ENCODE measurements at places on chromosomes 16 and 17. TPM values are rescaled to one million over a fixed set of nuclear protein-coding genes. Genes with fewer than 3 reads are reported as not detected.

BCL6B gene
- 32.8 TPM for total RNA-seq

ABCC6 gene
- total RNA-seq, result not detected

TMEM92 gene
- total RNA-seq, result 0.91 TPM

GRAP gene
- total RNA-seq, result 17.9 TPM

KCNH6 gene
- total RNA-seq, result not detected

MRC2 gene
- 30.7 TPM for total RNA-seq

AIPL1 gene
- total RNA-seq, result not detected

TBX4 gene
- total RNA-seq, result not detected

TBC1D3E gene
- total RNA-seq, result not detected

GRCh38 chr17:1050246-1050995 lies 53.5 kb downstream of the TIMM22 start:
- no peaks in the 10 kb centered on the region for H3K36me3 ChIP-seq
- H3K27ac ChIP-seq, result no peak overlapping the region

DNA sequence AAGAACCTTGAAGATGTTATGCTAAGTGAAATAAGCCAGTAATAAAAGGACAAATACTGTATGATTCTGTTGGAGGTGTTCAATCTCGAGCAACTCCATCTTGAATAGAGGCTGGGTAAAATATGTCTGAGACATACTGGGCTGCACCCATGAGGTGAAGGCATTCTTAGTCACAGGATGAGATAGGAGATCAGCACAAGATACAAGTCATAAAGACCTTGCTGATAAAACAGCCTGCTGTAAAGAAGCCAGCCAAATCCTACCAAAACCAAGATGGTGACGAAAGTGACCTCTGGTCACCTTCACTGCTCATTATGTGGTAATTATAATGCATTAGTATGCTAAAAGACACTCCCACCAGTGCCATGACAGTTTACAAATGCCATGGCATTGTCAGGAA lies 98.1 kb downstream of the RGS9 start:
- no peak for DNase-seq
- H3K27ac ChIP-seq, result no peak overlapping the region
- no peaks in the 10 kb centered on the region for H3K27me3 ChIP-seq
- H3K4me3 ChIP-seq, result no peak overlapping the region
- no peaks in the 10 kb centered on the region for H3K36me3 ChIP-seq
- no peaks in the 10 kb centered on the region for H3K4me1 ChIP-seq

DNA sequence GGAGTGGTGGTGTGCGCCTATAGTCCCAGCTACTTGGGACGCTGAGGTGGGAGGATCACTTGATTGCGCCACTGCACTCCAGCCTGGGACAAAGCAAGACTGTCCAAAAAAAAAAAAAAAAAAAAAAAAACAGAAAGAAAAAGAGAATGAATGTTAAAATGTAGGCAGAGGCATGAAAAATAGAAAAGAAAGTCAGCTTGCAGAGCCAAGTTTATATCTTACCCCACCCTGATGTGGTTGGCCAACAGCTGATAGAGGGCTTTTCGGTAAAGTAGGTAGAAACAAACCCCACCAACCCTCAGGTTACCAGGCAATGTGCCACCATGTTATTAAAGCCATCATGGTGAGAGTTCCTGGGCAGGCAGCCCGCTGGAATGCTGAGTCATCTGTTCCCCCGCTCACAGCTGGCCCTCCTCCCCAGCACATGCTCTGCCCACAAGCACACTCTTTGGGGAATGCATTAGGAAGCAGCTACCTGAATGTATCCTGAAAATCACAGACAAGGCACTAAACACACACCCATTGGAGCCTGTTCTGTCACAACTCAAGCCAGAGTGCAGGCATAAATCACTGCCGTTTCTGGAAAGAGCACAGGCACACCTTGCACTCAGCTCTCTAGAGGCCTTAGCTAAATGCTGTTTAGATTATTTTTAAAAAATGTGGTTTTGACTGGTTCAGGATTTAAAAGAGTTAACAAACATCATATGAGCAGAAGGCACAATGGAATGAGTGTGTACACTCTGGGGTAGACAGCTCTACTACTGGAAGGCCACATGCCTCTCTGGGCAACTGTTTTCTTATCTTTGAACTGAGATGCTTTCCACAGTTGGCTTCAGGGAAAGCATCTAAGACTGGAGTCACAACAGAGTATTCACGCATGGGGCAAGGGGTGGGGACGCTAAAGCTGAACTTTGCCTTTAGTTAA lies 128.5 kb downstream of the PARN start:
- H3K36me3 ChIP-seq, result no peaks in the 10 kb centered on the region
- H3K4me3 ChIP-seq, result no peak overlapping the region
- H3K4me1 ChIP-seq, result peaks cover 3% of the 10 kb centered on the region
- no peaks in the 10 kb centered on the region for H3K27me3 ChIP-seq
- peak; percentile 91 for DNase-seq
- H3K27ac ChIP-seq, result peak overlapping the region; percentile 62

- H3K4me1 ChIP-seq, result no peaks in the 10 kb centered on the region
- no peaks in the 10 kb centered on the region for H3K36me3 ChIP-seq
Observed at GRCh38 chr16:68596266-68596665, 48.8 kb upstream of the CDH3 start.

DNA sequence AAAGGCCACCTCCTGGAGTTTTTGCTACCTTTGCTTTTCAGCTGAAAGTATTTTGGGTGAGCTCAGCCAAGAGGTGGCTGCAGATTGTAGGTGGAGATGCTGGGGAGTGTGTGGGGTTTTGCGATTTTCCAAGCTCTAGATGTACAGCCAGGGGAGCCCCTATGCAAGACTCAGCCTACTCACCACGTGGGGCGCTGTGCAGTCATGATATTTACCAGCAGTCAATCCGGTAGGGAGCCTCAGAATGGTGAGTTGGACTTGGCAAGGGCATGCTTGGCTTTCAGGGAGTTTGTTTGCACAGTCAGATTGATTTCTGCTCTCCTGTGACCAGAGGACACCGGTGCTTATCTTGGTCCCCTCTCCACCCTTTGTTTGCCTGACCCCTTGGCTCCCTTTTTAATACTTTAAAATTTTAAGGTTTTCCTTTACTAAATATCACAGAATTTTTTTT lies 175.3 kb downstream of the UTP18 start:
- no peaks in the 10 kb centered on the region for H3K4me1 ChIP-seq
- no peaks in the 10 kb centered on the region for H3K36me3 ChIP-seq
- no peaks in the 10 kb centered on the region for H3K27me3 ChIP-seq
- no peak overlapping the region for H3K27ac ChIP-seq
- no peak for DNase-seq
- no peak overlapping the region for H3K4me3 ChIP-seq

DNA sequence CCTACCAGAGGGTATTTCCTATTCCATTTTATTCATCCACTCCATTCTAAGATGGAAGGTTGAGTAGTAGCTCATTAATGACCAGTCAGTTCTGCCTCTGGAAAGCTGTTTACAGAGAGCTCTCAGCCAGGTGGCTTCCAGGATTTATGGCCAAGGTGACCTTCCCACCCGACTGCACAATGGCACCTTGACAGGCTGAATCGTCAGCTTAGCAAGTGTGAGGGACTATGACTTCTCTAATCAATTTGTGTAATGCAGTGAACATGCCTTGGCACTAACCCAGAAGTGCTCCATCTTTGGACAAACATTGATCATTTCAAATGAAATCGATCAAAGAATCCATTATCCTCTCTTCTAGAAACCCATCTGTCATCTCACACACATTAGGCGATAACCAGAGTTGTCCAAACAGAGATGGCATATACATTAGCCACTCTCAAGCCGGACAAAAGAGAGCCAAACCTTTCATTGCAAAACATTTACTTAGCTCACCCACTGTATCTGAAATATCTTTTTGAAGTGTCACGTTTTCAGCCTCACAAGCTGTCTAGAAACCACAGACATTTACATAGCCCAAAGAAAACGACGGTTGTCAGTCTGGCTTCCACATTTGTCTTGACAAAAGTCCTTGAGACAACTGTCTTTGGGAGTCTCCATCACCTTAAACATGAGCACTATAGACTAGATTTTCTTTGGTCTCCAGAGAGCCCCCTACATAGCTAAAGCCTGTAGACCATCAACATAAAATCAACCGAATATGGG lies 35.6 kb downstream of the CLEC3A start:
- no peaks in the 10 kb centered on the region for H3K4me1 ChIP-seq
- no peak overlapping the region for H3K27ac ChIP-seq
- no peaks in the 10 kb centered on the region for H3K36me3 ChIP-seq
- no peak for DNase-seq
- no peaks in the 10 kb centered on the region for H3K27me3 ChIP-seq

DNA sequence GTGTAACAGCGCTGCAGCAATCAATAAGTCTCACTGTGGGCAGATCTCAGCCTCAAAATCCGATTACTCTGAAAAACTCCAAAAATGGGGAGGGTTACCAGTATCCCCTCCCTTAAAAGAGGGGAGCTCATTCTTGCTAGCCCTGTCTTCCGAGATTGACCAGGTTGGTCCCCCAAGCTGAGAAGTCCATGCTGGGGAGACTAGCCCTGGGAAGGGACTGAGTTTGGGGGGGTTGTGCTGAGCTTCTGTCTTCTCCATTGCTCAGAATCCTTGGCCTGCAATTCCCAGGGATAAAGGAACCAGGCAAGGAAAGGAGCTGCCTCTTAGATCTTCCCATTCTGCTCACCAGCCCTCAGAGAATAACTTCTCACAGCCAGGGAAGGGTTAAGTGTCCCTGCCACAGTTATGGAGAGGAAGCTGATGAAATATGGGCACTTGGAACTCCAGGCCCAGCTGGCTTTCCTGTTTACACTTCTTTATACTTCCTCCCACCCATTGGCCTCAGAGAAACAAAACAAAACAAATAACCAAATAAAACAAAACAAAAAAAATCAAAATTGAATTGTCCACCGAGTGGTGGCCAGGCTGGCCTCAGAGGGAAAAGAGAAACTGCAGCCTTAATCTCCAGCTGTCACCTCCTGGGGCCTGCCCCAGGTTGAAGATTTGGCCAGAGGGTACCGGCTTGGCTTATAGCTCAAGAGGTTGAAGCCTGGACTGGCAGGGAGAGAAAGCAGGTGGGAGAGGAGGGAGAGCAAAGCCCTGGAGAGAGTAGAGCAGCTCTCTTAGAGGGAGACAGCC lies 2.6 kb downstream of the HOXB3 start:
- H3K27me3 ChIP-seq, result peaks cover 43% of the 10 kb centered on the region
- H3K4me1 ChIP-seq, result no peaks in the 10 kb centered on the region
- no peak for DNase-seq
- H3K36me3 ChIP-seq, result no peaks in the 10 kb centered on the region

- no peak for DNase-seq
- H3K27me3 ChIP-seq, result no peaks in the 10 kb centered on the region
- no peaks in the 10 kb centered on the region for H3K4me1 ChIP-seq
- no peak overlapping the region for H3K4me3 ChIP-seq
- no peak overlapping the region for H3K27ac ChIP-seq
- no peaks in the 10 kb centered on the region for H3K36me3 ChIP-seq
Observed at GRCh38 chr17:67281743-67282142, 36.7 kb upstream of the HELZ start.

- no peaks in the 10 kb centered on the region for H3K4me1 ChIP-seq
- DNase-seq, result peak; percentile 39
- peak overlapping the region; percentile 70 for H3K27ac ChIP-seq
- H3K27me3 ChIP-seq, result no peaks in the 10 kb centered on the region
Observed at GRCh38 chr17:633641-634101, 81.0 kb downstream of the VPS53 start.

GRCh38 chr16:20280259-20280658 lies 47.1 kb downstream of the GP2 start:
- no peaks in the 10 kb centered on the region for H3K4me1 ChIP-seq
- no peak for DNase-seq
- no peaks in the 10 kb centered on the region for H3K36me3 ChIP-seq
- H3K27ac ChIP-seq, result no peak overlapping the region
- no peak overlapping the region for H3K4me3 ChIP-seq

DNA sequence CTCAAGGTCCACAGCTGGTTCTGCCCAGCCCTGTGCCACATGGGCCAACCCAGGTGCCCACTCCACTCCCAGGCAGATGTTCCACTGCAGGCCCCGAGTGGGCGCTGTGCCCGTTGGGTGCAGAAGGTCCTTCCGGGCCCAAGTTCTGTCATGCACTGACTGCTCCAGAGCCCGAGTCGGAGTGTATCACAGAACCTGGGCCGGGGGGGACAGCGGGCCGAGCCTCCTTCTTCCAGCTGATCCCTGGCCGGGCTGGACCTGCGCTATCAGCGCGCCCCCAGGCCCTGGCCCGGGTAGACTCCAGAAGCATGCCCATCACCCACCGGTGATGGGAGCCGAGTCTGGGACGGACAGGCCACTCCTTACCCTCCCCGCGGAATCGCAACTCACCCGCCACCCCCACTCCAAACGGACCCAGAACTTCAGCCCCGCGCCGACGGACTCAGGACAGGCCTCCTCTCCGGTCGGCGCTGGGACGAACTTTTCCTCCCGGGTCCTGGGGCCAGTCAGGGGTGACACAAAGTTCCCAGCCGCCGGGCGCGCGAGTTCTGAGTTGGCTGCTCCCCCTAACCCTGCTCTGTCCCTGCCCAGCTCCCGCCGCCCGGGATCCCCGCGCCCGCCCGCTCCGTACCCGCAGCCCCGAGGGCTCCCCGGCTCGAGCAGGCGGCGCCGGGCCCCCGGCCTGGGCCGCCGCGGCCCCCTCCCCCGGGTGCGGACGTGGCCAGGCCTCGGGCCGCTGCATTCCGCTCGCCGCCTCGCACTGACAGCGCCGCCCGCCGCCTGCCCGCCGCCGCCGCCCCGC lies at the start of gene COPZ2:
Gene COPZ2, minus strand, starts transcription at position 762 of the 802 bp plus-strand sequence. Its CDS starts 20 bp downstream, at position 742.
- peak; percentile 61 for DNase-seq
- H3K36me3 ChIP-seq, result no peaks in the 10 kb centered on the region
- peak within 1 kb of the TSS; percentile 58 for H3K27ac ChIP-seq
- peak within 1 kb of the TSS; percentile 45 for H3K4me3 ChIP-seq
- H3K4me1 ChIP-seq, result no peaks in the 10 kb centered on the region

- no peaks in the 10 kb centered on the region for H3K27me3 ChIP-seq
- H3K4me1 ChIP-seq, result no peaks in the 10 kb centered on the region
- H3K36me3 ChIP-seq, result no peaks in the 10 kb centered on the region
- no peak overlapping the region for H3K4me3 ChIP-seq
- DNase-seq, result no peak
Observed at GRCh38 chr16:50081428-50082018, 15.8 kb downstream of the HEATR3 start.

DNA sequence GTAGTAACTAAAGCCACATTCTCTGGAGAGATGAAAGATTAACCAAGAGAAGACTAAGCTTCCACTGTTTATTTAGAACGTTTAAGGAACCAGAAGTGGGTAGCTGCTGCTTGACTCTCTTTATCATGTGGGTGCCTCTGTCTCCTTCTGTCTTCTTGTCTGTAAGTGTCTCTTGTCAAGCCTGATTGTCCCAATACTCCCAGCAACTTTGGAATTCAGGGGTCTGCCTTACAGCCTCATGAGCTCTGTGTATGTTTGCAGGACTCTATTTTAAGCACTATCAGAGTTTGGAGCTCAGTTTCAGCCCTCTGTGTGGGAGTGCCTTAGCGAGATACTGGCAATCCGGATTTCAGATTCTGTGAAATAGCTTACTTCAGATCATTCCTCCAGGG lies 29.3 kb upstream of the SPACA3 start:
- no peaks in the 10 kb centered on the region for H3K4me1 ChIP-seq
- H3K36me3 ChIP-seq, result no peaks in the 10 kb centered on the region
- no peak overlapping the region for H3K27ac ChIP-seq
- H3K4me3 ChIP-seq, result no peak overlapping the region
- H3K27me3 ChIP-seq, result no peaks in the 10 kb centered on the region

- H3K27me3 ChIP-seq, result no peaks in the 10 kb centered on the region
- H3K27ac ChIP-seq, result no peak overlapping the region
- H3K36me3 ChIP-seq, result no peaks in the 10 kb centered on the region
- no peaks in the 10 kb centered on the region for H3K4me1 ChIP-seq
Observed at GRCh38 chr17:69480245-69480644, 65.7 kb downstream of the MAP2K6 start.

- no peaks in the 10 kb centered on the region for H3K36me3 ChIP-seq
- no peak overlapping the region for H3K27ac ChIP-seq
- no peaks in the 10 kb centered on the region for H3K4me1 ChIP-seq
- H3K4me3 ChIP-seq, result no peak overlapping the region
- no peak for DNase-seq
Observed at GRCh38 chr17:64056269-64057005, 36.0 kb upstream of the ICAM2 start.

Data from uterus (tissue), 4 donors.